Ammon's horn (tissue), 1 donor: ENCODE measurements at places on chromosomes 13 and 19.

DNA sequence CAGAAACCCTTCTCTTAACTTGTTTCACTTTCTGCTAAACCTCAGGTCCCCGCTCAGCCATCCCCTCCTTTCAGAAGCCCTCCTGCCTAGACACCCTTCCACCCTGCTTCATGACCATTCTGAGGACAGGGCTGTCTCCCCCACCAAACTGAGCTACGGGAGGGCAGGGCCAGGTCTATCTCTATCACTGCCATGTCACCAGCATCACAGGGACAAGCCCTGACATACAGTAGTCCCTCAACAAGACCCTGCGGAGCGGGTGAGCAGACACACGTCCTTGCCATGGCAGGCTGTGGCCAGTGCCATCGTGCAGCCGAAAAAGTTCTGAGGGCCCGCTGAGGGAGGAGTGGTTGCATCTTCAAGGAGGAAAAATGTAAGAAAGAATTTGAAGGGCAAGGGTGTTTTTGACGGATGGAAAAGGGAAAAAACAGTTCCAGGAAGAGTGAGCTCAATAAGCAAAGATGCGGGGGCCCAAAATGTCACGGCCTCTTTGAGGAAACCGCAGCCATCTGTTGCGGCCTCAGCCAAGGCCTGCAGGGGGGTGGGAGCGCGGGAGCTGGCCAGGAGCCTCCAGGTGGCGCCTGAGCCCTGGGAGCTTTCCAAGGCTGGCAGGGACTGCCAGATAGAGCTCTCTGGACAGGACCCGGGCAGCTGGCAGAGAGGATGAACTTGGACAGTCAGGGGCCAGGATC, 8.1 kb downstream of the PTGIR start:
- DNase-seq: no peak

DNA sequence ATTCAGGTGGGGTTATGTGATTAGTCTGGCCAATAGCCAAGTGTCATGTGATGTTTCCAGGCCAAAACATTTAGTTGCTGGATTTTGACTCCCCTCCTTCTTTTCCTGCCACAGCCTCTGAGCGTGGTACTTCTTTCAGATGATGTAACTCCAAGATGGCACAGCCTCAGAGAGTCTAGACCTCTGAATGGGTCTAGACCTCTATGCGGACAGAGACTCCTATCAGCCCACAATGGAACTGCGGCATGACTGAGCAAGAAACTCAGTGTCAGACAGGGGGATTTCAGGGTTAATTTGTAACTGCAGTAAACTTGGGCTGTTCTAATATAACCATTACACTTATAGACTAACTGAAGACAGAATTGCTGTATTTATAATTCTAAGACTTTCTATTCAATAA, 42.6 kb upstream of the ZDHHC20 start:
- no peak for DNase-seq

DNA sequence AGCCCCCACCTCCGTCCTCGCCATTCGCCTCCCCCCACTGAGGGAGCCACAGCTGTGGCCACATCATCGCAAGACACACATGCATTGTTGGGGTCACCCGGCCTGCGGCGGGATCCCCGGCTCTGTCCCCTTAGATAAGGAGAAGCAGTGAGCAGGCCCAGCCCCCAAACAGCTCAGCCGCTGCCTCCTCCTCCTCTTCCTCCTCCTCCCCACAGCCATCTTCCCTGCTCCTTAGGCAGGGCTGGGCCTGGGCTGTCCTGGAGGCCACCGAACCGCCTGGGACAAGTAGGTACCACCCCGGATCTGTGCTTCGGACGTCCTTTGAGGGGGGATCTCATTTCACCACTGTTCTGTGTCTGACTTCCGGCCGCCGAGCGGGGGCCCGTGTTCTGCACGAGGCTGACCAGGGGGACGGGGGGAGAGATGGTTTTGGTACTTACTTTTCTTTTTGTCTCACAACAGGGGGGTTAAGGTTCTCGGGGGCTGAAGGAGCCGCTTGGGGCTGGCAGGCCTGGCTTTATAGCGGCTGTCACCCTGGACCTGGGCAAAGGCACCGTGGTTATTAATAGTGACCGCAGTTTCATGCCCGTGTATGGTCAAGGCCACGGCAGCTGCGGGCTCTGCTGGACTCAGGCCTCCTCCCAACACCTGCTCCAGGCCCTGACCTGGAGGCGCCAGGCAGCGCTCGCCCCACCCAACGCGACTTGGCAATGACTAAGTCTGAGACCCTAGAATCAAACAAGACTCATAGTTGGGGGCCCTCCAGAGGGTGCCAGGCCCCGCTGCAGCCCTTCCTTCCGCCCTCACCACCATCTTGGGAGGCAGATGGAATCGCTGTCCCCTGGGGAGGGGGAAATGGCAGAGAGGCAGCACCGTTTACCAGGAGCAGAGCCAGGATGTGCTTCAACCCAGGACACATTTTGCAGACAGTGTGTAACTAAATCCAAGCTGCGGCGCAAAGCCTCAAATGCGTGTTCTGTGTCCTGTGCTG, 18.3 kb downstream of the NMRK2 start:
- DNase-seq: no peak

DNA sequence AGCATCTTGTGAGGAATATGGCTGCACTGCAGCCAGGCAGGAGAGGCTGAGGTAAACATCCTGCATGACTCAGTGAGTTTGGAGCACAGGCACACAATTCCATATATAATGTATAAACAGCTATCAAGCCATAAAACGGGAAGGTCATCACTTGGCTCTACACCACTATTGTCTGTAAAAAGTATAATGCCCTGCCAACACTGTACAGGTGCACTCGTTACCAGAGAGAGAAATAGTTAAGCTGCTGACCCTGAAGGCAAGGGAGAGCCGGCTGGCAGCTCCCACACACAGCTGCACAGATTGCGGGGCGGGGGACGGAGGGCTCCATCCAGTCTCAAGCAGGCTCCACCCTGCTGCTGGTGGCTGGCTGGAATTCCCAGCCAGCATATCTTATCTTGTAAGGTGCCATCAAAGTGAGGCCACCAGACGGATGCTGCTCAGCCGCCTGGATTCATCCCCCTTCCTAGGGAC, 668.1 kb downstream of the SLITRK5 start:
- no peak for DNase-seq

- DNase-seq: no peak
Observed at GRCh38 chr19:42096255-42096837, 20.4 kb downstream of the ZNF574 start.

DNA sequence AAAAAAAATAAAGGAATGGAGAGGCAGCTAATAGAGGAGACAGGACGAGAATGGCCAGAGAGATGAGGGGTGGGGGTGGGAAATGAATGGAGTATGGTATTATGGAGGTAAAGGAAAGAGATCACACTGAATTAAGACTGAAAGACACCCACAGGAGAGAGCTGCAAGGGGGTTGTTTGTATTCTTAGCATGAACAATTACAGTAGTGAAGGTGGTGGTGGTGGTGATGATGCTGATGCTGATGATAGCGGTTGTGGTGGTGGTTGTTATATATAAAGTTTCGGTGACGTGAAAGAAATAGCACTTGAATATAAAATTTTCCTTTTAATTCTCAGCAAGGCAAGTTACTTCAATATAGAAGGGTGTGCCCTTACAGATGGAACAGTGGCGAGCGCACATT, 2.8 kb upstream of the ADGRE3 start:
- no peak for DNase-seq
